Endodermal cell (in vitro differentiated cells): ENCODE measurements at places on chromosomes 3 and 15. TPM values are rescaled to one million over a fixed set of nuclear protein-coding genes. Genes with fewer than 3 reads are reported as not detected.

DNA sequence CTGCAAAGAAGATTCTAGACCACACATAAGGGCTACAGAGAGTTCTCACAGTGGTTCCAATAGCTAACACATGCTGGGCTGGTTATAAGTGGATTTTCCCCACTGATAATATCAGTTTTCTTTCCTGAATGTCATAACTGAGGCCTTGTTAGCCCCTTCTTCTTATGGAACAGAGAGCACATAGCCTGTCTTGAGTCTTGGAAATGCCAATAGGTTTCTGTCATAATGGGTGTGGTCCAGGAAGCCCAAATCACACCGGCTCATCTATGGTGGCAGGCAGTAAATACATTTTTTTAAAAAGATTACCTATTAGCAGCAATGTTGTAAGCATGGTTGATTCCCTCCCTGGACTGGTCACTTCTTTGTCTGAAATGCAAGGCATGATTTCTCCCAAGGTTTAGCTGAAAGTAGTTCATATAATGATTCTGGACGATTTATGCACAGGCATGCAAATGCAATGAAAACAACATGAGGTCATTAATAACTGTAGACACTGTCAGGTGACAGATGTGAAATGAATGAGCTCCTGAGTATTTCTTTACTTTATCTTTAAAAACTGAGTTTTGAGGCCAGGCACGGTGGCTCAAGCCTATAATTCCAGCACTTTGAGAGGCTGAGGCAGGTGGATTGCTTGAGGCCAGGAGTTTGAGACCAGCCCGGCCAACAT is 67.2 kb upstream of the ATP2C1 start:
- no peak for DNase-seq

DNA sequence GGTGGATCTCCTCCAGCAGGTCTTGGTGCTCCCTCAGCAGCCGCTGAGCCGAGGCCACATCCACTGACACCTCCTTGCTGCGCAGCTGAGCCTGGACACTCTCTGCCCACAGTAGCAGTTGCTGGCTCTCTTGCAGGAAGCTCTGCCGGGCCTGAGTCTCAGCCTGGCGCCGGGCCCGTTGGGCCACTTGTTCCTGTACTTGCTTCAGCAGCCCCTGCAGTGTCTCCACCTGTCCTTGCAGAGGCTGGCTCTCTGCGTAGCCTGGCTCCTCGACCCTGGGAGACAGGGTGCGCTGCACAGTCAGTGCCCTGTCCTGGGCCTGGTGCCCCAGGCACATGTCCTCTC is 15.5 kb downstream of the SPTBN5 start:
- no peak for DNase-seq

- peak; percentile 60 for DNase-seq
Measured at GRCh38 chr3:170078620-170079281, 41.0 kb downstream of the GPR160 start.

GRCh38 chr15:56165234-56165633 is 78.4 kb downstream of the RFX7 start:
- no peak for DNase-seq

GRCh38 chr3:77171026-77171425 is 131.1 kb downstream of the ROBO2 start:
- no peak for DNase-seq

DNA sequence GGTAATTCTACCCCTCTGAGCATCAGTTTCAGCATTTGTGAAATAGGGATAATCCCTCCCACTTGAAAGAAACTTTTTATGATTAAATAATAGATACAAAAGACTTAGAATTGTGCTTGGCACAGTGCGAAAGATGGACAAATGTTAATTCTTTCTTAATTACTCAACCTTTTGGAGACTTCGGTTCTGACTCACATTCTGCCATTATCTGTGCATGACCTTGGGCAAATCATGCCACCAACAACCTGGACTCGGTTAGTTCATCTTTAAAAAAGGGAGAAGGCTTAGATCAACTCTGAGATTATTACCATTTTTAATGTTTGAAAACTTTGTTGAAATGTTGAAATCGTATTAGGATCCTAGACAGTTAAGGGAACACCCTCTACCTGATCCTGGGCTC is 40.6 kb upstream of the POLR2M start:
- DNase-seq: no peak

- peak; percentile 87 for DNase-seq
Measured at GRCh38 chr15:65184305-65184867, 756 bp downstream of the CLPX start.

DNA sequence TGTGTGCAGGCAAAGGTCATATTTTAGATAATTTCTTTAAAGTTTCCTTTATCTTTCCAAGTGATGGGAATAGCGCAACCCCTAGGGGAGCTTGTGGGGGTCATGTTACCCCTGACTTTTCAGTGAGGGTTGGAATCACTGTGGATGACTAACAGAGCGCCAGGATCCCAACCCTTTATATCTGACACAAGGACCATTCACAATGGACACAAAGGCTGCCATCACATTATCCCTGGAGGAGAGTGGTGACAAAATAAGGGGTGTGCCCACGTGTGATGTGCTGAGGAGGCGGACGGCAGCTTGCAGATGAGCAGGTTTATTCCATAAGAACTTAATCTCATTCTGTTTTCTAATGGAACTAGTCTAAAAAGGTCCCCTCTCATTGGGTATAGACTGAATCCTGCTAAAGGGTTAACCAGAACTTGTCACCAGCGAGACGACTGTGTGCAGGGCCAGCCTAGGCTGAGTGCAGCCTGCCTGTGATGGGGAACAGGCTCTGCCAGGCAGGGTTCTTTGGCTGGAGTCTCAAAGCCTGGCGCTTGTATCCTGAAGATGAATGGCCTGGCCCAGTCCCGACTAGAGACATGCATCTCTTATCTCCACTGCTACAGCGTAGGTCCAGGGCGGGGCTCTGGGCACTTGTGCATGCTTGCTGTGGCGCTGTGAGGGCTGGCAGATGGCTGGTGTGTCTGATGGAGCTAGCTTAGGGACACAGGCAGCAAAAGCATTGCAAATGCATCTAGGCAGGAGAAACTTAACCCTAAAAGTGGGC is 50.2 kb downstream of the CHDH start:
- DNase-seq: no peak

DNA sequence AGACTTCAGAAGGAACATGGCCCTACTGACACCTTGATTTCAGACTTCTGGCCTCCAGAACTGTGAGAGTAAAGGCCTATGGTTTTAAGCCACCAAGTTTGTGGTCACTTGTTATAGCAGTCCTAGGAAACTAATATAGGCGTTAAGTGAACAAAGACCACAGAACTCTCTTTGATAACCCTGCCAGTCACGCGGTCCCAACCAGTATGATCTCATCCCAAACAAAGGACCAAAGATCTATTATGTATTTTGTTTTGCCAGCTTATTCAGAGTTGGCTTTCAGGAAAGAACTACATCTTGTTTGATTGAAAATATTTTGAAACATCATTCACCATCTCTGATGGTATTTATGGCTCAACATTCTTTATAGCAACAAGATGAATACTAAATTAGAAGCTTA is 294.4 kb upstream of the SLCO3A1 start:
- no peak for DNase-seq

DNA sequence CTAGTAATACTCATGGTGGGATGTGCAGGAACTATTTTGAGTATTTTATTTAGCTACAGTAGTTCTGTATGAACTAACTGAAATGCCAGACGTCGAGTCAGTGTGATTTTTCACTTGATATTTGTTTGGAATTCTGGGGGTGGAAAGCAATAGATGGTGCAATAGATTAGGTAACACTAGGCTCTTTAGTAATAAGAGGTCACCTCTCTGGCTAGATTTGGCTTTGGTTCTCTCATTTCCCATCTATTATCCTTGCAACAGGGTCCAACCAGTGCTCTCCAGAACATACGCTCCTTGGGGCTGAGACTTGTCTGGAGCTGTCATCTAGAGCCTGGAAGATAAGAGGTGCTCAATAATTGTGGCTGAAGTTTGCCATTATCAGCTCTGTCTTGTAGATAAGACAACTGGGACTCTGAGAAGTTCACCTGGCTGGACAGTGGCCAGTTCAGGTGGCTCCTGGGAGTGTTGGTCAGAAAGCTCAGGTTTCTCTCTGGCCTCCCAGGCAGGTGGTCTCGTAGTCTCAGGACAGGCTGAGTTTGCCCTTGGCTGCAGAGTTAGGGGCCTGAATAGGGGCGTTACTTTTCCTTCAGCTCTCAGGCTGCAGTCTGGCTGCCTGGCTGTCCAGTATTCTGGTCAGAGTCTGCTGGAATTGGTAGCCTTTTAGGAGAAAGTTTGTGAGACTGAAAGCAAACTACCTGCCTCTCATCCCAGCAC is 277.5 kb upstream of the RGMA start:
- peak; percentile 58 for DNase-seq

DNA sequence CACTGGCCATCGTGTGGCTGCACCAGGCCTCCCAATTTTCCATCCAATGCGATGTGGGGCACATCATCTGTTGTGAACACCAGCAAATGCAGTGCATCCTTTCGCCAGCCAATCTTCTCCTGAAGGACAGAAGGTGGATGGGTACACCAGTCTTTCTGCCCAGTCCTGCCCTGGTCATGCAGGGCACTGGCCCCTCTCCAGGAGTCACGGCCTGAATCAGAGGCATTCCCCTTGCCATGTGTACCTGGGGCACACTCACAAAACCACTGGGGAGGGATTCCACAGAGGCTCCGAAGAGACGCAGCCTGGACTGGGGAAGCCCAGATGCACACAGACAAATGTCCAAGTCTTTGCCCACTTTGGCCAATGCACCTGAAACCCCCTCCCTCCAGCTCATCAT is 65.8 kb downstream of the ITGB5 start:
- DNase-seq: no peak

GRCh38 chr15:101635944-101636727 is 16.0 kb downstream of the TM2D3 start:
- no peak for DNase-seq

- DNase-seq: no peak
Measured at GRCh38 chr15:31202953-31203352, 101.4 kb upstream of the TRPM1 start.

GRCh38 chr15:39869254-39869653 is 50.8 kb downstream of the GPR176 start:
- no peak for DNase-seq

- no peak for DNase-seq
Measured at GRCh38 chr3:141255137-141255845, 23.7 kb downstream of the PXYLP1 start.

GRCh38 chr15:59313641-59314332 is 58.9 kb downstream of the MYO1E start:
- peak; percentile 29 for DNase-seq

DNA sequence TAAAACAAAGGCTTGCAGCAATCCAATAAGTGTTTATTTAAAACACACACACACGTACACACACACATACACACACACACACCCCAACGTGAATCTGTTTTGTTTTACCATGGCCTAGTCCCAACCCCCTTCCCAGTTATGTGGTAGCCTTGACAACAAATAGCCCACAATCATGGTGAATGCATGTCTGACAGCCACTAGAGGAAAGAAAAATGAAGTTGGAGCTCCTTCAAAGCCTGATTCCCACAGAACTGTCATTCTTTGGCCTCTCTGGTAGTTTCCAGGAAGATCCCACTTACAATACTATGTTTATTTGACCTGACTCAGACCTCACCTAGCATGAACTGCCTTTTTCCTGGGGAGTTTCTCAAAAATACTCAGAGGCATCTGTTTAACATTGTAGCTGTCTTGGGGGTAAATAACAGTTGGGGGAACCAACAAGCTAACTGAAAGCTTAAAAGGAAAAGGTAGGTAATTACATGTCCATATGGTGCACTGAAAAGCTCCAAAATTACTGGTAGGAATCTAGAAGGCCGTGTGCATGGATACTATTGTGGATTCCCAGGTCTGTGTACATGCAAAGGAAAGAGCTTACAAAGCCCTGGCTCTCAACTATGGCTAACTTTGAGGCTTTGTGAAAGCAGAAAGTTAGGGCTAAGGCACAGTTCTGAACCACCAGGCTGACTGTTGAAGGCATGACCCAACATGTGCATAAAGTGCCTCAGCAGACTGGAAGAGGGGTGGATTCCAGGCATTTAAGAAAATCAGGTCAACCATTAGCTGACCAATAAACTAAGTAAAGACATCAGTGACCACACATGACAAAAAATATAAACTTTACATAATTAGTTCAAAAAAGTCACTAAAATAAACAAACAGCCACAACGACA is 65.3 kb downstream of the FAIM start:
- DNase-seq: peak; percentile 53

- DNase-seq: no peak
Measured at GRCh38 chr3:46541835-46542234, 24.3 kb downstream of the LRRC2 start.

- no peak for DNase-seq
Measured at GRCh38 chr3:69391554-69391953, 5.7 kb upstream of the FRMD4B start.

- DNase-seq: no peak
Measured at GRCh38 chr3:17357035-17357710, 385.3 kb downstream of the TBC1D5 start.

DNA sequence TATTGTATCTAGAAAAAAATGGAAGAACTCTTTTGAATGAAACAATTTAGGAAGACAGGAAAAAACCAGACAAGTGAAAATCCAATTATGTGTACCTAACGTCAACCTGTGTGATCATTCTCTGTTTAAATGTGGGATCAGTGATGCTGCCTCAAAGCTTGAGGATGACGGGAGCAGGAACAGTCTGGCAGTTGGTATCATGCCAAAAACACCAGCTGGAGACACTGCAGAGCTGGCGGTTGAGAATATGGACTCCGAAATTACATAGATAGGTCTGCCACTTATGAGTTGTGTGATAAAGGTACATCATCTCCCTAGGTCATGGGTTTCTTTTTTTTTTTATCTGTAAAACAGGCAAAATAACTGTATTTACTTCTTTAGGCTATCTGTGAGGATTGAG is 480.5 kb downstream of the CNTN4 start:
- DNase-seq: no peak

GRCh38 chr3:65545429-65545828 is 493.3 kb downstream of the MAGI1 start:
- DNase-seq: no peak

DNA sequence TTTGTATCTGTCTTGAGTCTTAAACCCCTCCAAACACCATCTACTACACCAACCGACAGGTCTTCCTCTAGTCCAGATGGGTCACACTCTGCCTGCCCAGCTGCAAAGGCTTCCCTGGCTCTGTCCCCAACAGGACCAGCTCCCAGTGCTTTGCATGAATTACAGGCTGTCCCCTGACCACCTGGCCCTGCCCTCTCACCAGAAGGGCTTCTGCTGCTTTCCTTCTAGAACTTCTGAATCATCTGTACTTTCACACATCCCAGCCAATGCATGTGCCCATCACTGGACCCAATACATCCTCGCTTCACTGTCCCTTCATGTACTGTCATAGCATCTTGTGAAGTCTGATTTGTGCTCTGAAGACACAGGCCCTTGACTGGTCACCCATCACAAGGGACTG is 53.6 kb downstream of the HOMER2 start:
- no peak for DNase-seq

- no peak for DNase-seq
Measured at GRCh38 chr3:162491952-162492351, 995.3 kb downstream of the OTOL1 start.

GRCh38 chr15:73744293-73744692 is 8.9 kb downstream of the INSYN1 start:
- DNase-seq: peak; percentile 82

Gene SCAANT1
- total RNA-seq: not detected in 2 replicates

Gene ITIH4
- 4.6 and 6.2 TPM in 2 replicates for total RNA-seq

Gene EPM2AIP1
- total RNA-seq: 12.6 and 15.7 TPM in 2 replicates

Gene TNIK
- total RNA-seq: 6.7 to 14.6 TPM (median 12.2 TPM) in 3 replicates

Gene RAB6B
- 2.2 to 22.7 TPM (median 3.3 TPM) in 3 replicates for total RNA-seq

Gene LYSMD2
- 1.5 and 1.6 TPM in 2 replicates for total RNA-seq

Gene GALNT15
- not detected in 2 replicates for total RNA-seq

Gene ACTRT3
- 2.5 and 2.7 TPM in 2 replicates for total RNA-seq

Gene GAP43
- total RNA-seq: 8.0 and 10.1 TPM in 2 replicates

Gene OXTR
- total RNA-seq: 10.6 to 23.1 TPM (median 11.3 TPM) in 3 replicates

Gene IL16
- 0.20 and 0.24 TPM in 2 replicates for total RNA-seq

Gene ACKR2
- total RNA-seq: 1.0 and 1.1 TPM in 2 replicates

Gene MAN2A2
- total RNA-seq: 36.0 and 41.0 TPM in 2 replicates

Gene FSIP1
- 0.73 to 0.80 TPM (median 0.77 TPM) in 3 replicates for total RNA-seq
